ENCODE measurements at places on chromosomes 7 and 10.

DNA sequence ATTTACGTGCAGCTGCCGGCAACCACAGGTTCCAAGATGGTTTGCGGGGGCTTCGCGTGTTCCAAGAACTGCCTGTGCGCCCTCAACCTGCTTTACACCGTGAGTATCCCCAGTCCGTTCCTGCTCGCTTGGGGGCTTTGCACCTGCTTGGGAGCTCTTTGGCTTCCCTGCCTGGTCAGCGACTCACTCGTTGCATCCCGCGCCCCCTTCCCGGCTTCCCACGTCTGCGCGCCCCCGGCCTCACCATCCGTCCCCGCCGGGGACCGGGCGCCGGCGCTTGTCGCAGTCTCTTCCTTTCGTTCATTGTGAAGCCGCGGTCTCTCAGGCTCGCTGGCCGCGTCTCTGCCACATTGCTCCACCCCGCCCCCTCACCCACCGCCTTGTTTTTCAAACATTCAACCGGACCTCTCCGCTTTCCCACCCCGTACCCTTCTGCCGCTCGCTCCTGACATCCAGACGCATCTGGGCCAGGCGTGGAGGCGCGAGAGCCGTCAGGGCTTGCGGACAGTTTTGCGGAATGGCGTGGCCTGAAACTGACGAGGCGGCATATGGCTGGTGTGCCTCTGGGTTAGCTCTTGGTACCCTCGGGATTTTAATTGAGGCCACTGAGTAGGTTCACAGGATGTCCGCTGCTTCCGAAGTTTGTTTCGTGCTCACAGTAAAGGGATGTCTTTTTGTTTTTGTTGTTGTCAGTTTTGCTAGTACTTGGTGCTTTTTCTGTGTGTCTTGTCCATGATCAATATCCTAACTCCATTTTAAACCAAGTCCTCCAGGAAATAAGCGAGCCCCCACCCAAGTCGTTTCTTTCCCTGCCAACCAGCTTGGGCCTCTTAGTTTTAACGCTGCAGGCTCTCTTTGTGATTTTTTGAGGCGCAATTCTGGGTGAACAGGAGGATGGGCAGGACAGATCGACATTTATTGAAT lies 639 bp downstream of the TSPAN13 start:
- peak; percentile 75 for DNase-seq

- DNase-seq, result no peak
Observed at GRCh38 chr7:42747044-42747443, 164.8 kb downstream of the C7orf25 start.

- peak; percentile 10 for DNase-seq
Observed at GRCh38 chr10:29608062-29608461, 26.7 kb downstream of the SVIL start.

- no peak for DNase-seq
Observed at GRCh38 chr10:127982601-127983000, 75.7 kb downstream of the PTPRE start.

DNA sequence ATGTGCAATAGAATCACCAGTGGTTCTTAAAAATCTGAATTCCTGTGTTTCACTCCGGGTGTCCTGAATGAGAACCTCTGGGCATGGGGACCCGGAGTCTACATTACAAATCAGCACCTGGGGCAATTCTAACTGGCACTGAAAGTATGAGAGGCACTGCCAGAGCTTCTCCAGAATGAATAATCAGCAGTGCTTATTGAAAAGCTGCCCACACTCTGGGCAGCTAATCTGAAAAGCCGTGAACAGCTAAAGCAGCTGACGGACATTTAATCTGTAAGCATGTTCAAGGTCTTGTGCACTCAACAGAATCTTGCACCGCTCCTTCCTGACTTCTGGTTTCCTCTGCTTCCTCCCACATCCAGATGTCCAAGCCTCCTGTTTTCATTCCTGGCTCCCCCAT lies 113.3 kb upstream of the KIF5B start:
- no peak for DNase-seq

DNA sequence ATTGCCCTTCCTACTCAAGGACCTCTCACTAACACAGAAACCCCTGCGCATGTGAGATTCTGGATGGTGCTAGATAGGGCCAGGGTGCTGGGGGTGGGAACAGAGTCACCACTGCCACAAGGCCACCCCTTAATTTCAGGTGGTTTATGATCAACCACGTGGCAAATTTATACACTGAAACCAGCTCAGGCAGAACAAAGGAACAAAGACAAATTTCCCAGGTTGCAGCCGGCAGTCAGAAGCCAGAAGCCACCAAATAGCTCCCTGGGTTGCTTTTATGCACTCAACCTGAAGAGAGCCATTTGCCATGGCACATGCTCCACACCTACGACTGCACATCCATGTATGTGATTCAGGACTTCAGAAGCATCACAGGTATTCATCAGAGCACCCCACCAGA lies 2.5 kb downstream of the VOPP1 start:
- DNase-seq, result peak; percentile 30

Data from NCI-H2171 treated with DMSO at 0.1 percent for 48 hours (cell line).